ENCODE measurements at places on chromosomes 12 and 14.
A peak's percentile ranks its signal among the peaks of the same experiment; 100 is the strongest.

DNA sequence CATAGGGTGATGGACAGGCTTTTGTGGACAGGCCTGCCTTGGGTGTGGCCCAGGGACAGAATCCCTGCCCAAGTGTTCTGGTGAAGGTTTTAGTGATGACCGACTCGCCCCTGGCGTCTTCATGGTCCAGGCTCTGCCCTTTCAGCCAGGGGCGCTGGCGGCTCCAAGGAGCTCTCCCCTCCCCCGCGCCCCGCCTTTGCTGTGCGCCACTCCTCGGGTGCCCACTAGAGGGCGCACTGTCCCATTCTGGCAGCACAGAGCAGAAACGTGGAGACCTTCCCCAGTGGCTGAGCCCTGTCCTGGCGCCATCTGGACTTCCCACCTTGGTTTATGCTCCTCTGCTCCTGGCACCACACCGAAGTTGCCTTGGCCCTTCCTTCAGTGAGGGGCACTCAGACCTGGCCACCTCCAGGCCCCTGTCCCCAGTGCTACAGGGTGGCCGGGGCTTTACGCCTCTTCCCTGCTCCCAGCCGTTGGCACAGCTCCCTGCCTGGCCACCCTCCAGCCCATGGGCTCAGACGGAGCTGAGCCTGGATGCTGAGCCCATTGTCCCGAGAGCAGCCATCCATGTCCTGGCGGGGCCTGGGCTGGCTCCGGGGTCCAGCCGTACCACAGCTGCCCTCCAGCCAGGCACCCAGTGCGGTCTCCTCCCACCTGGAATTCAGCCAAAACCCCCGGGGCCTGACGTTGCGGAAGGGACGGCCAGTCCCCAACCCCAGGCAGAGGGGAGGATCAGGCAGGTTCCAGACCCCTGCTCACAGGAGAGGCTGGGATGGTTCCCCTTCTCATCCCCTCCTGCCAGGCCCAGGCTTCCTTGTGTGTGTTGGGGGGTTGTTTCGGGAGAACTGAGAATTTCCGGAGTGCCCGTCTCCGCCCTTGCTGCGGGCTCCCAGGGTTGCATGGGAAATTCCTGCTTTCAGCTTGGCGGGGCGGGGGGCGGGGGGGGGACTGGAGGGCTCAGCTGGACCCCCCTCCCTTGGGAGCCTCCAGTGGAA lies 5.6 kb upstream of the CRIP1 start:
- peak; percentile 87 for DNase-seq

DNA sequence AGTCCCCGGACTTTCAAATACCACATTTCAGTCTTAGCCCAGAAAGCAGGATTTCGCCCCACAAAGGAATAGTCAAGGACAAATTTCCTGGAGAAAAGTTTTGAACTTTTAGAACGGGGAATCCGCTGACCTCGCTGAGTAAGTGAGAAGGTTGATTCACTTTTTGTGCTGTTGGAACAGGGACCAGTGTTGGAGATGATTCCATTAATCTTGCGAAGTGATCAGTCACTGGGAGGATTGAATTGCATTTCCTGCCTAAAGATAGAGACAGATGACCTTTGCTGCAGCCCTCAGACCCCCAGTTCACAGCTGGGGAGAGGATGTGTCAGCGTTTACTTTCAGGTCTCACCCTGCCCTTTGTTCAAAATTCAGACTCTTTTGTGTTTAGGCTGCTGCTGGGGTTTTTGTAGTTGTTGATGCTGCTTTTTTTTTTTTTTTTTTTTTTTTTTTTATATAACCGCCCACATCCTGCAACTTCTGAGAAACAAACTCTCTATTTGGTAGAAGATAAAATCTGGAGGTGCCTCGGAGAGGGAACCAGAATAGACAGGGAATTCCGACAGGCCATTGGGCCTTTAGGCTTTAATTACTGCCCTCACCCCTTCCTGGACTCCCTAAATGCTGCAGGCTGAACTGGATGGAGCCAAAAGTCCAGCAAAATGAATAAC lies 9.8 kb upstream of the KDM2B start:
- DNase-seq, result peak; percentile 44

GRCh38 chr12:107903341-107904061 lies 129.0 kb downstream of the ASCL4 start:
- no peak for DNase-seq

- DNase-seq, result peak; percentile 68
These were observed at the start of gene PLEKHG3 for GRCh38 chr14:64704143-64704742. Gene PLEKHG3, plus strand, starts transcription at chr14:64704424. Its CDS starts 23,208 bp downstream, at chr14:64727632.

DNA sequence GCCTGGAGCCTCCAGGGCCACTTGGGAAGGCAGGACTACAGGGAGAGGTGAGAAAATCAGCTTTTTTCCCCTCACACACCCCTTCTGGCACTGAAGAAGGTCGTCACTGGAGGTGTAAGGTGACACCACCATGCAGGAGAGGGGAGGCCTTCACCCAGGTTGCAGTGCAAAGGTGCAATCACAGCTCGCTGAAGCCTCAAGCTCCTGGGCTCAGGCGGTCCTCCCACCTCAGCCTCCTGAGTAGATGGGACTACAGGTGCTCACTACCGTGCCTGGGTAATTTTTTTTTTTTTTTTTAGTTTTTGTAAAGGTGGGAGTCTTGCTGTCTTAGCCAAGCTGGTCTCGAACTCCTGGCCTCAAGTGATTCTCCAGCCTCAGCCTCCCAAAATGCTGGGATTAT lies 93.6 kb downstream of the TNFAIP2 start:
- no peak for DNase-seq

DNA sequence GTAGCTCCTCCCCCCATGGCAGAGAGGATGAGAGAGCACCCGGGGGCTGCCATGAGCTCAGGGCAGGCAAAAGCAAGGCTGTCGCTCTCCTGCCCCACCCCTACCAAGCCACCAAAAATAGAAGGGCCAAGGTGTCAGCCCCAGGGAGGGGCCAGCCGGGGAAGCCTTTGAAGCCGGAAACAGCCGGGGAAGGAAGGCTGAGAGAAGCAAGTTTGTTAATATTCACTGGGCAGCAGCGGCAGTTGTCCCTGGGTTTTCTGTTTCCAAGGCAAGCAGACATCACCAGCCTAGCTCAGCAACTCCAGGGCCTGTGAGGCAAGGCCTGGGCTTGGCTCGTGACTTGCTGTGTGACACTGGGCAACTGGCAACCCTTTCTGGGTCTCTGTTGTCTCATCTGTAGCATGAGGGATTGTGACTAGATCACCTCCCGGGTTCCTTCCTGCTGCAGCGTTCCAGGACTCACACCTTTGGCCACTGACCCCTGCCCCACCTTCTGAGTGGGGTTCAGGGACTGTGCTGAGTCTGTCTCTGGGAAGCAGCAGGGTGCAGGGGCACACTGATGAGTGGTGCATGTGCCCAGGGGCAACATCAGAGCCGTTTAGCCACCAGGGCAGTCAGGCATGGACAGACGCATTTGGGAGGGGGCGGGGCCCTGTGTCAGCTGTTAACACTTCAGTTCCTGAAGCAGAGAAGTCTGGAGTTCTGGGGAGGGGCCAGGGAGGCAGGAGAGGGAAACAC lies 24.3 kb downstream of the SYNDIG1L start:
- no peak for DNase-seq

- no peak for DNase-seq
These were observed 715 bp downstream of the CACNB3 start for GRCh38 chr12:48818831-48819590.

DNA sequence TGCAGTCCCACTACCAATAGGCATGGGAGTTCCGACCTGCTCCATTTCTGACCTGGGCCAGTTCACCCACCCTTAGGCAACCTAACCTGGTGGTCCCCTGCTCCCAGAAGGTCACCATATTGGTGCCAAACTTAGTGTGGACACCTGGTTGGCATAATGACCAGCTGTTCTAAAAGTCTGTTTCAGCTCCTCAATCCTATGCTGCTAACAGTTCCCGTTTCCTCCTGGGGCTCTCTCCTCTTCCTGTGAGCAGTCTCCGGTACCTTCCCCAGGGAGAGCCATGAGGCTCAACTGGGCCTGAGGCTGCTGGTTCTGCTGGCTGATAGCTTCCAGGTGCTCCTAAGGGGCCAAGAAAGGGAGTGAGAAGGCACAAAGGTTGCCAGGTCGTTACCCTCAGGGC lies 15.9 kb upstream of the BLTP3B start:
- DNase-seq, result no peak

- peak; percentile 16 for DNase-seq
These were observed 26.5 kb downstream of the PACS2 start for GRCh38 chr14:105340821-105341733.

DNA sequence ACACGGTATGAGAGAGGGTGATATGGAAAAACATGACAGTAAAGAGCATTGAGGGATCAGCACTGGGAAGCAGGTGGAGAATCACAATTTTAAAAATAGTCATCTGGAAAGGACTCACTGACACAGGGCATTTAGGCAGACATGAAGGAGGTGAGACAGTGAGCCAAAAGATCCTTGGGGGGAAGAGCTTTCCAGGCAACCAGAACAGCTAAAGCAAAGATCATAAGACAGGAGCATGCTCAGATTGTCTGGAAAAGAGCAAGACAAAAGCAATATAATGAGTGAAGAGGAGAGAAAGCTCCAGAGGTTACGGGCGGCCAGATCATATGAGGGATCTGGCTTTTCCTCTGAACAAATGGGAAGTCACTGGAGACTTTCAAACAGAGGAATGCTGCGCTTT lies 63.9 kb downstream of the DENND5B start:
- no peak for DNase-seq

GRCh38 chr14:97137705-97138104 lies 340.5 kb downstream of the VRK1 start:
- no peak for DNase-seq

DNA sequence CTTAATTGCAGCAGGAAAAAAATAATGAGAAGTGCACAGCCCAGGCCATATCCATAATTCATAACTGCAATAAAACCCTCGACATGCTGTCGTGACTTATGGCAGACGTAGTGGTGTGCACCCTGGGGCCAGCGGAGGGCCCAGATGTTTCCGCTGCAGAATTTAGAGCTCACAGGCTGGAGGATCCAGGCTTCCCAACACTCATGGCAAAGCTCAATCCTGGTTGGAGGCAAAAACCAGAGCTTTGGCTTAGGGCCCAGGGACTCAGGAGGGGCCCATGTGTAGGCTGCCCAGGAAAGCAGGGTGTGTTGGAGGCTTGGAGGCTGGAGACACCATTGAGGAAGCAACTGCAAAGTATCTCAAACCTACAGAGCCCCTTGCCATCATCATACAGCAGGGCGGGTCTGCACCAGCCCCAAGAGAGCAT lies 68.7 kb downstream of the SERPINA3 start:
- no peak for DNase-seq

- DNase-seq, result no peak
These were observed 49.5 kb downstream of the DCAF4 start for GRCh38 chr14:72975770-72976169.

- peak; percentile 36 for DNase-seq
These were observed 33.1 kb downstream of the DAAM1 start for GRCh38 chr14:59221568-59221967.

GRCh38 chr12:93583627-93584392 lies 11.3 kb downstream of the SOCS2 start:
- DNase-seq, result no peak

- peak; percentile 5 for DNase-seq
These were observed 14.4 kb downstream of the PCNX1 start for GRCh38 chr14:70921669-70922068.

GRCh38 chr12:4478933-4479332 lies 33.3 kb upstream of the FGF6 start:
- no peak for DNase-seq

DNA sequence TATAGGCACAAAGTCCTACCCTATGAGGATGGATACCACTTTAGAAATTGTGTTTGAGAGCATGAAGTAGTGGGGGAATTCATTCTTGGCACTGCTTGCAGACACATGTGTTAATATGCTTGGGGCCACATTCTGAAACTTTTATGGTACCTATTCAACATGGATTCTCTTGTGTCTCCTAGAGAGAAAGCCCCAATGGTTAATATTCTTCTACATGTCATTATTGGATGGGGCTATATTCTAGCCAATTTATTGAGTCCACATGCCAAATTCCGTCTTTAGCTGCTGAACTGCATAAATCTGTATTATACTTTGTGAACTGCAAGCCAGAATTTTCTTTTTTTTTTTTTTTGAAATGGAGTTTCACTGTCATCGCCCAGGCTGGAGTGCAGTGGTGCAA lies 140.0 kb downstream of the KICS2 start:
- DNase-seq, result no peak

GRCh38 chr12:50104417-50105366 lies 884 bp downstream of the GPD1 start:
- no peak for DNase-seq

GRCh38 chr12:131190965-131191364 lies 237.3 kb downstream of the ADGRD1 start:
- no peak for DNase-seq

DNA sequence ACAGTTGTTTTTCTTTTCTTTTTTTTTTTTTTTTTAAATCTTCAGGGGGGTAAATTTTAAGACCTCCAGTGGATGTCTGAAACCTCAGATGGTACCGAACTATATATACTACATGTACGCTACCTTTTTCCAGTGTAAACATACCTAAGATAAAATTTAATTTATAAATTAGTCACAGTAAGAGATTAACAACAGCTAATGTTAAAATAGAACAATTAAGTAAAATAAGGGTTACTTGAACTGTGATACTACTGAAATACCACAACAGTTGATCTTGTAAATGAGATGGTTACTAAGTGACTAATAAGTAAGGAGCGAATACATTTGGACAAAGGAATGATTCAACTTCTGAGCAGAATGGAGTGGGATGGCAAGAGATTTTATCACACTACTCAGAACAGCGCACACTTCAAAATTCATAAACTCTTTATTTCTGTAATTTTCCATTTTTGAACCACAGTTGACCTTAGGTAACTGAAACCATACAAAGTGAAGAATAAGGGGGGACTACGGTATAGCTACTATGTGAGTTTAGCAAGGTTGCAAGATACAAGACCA lies 80.5 kb upstream of the PCED1B start:
- peak; percentile 85 for DNase-seq

GRCh38 chr14:51395361-51395849 lies 155.4 kb downstream of the TMX1 start:
- DNase-seq, result peak; percentile 99

DNA sequence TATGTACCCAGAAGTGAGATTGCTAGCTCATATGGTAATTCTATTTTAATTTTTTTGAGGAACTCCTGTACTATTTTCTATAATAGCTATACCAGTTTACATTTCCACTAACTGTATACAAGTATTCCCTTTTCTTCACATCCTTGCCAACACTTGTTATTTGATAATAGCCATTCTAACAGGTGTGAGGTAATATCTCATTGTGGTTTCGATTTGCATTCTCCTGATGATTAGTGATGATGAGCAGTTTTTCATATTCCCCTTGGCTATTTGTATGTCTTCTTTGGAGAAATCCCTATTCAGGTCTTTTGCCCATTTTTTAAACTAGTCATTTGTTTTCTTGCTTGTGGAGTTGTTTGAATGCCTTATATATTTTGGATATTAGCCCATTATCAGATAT lies 121.3 kb downstream of the BBS10 start:
- DNase-seq, result no peak

GRCh38 chr14:89701211-89702043 lies 253.1 kb downstream of the EFCAB11 start:
- DNase-seq, result peak; percentile 70

DNA sequence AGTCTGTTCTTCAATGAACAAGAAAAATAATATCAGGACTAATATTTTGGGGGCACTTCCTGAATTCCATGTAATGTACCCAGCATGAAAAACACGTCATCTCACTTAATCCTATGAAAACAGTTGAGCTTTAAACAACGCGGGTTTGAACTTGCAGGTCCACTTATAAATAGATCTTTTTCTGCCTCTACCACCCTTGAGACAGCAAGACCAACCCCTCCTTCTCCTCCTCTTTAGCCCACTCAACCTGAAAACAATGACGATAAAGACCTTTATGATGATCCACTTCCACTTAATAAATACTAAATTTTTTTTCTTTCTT lies 203.9 kb upstream of the KRR1 start:
- no peak for DNase-seq

All from AG10803 (cell line).